ENCODE measurements at places on chromosomes 12 and 14.

DNA sequence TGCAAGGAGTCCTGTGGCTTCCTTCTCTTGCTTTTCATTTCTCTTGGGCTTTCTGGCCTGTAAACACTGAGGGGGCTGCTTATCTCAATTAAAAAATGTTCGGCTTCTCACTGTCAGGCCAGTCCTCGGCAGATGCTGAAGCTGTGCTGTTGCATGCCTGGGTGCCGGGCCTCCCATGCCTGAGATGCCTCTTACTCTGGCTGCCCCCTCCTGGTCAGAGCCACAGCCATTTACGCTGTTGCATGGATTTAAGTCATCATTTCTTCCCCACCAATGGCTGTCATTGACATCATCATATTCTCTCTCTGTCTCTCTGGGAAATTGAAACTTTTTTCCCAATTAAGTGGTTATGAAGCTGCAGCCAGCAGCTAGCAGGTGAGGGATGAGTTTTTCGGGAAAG, 53.7 kb downstream of the FOXN4 start:
- no peak for DNase-seq

DNA sequence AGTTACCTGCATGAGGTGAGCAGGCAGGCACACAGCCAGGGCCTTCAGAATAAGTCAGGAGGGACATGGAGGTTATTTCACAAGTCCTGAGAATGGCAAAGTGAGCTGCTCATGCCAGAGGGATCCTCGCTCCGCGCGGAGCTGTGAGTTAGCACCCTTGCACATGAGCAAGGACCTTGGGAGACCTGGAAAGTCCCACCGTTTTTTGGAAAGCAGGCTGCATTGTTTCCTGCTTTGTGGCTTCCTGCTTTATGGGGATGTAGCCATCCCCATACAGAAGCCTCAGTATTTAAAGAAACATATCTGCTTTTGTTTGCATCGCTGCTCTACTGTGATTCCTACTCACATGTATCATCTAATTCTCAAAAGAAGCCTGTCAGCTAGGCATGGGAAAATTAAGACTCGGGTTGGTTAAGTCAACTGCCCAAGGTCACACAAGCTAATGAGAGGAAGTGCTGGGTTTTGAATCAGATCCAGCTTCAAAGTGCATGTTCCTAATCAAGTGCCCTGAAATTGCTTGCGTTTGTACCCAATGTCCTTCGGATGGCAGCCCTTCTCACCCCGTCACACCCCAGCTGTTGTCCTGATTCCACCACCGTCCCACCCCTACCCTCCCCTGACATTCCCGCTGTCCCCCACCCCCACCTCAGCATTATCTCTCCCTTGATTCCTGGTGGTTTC, 106.2 kb downstream of the CRACR2A start:
- DNase-seq: no peak

DNA sequence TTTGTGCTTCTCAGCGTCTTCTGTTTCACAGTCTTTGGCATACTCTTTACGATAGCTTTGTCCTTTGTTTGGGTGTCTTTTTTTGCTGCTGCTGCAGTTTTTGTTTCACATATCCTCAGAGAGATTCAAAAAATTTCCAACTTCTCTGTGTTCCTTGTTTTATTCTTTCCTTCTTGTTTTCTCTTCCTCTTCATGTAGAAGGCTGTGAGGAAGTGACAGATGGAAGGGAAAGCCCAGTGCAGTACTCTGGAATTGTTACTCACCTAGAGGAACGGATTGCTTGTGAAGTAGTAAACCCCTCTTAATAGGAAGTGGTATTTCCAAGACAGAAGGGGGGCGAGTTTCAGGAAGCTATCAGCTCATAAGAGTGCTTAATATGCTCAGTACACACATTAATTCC, 1.7 kb downstream of the CREBL2 start:
- no peak for DNase-seq

GRCh38 chr12:32302218-32303173, 96.9 kb upstream of the FGD4 start:
- no peak for DNase-seq

GRCh38 chr14:32702562-32702961, 236.1 kb upstream of the NPAS3 start:
- DNase-seq: no peak

- DNase-seq: no peak
Measured at GRCh38 chr12:5465384-5465783, 33.5 kb downstream of the NTF3 start.

GRCh38 chr14:69693145-69693544, 73.8 kb upstream of the SRSF5 start:
- no peak for DNase-seq

GRCh38 chr14:72186523-72186922, 254.3 kb downstream of the RGS6 start:
- no peak for DNase-seq

DNA sequence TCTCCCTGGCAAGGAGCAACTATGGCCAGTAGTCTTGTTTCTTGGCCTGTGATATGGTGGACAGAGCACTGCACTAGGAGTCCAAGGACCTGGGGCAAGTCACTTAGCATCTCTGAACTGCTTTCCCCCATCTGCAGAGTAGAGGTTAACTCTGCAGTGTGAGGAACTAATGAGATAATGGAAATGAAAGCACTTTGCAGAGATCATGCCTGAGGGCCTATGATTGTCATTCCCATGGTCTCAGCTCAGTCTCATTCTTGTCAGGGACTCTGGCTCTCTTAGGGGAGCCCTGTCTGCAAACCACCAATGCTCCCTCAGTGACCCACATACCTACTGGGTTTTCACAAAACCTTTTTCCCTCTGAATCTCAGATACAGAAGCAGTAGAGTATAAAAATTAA, 6.5 kb upstream of the PNMA1 start:
- no peak for DNase-seq

DNA sequence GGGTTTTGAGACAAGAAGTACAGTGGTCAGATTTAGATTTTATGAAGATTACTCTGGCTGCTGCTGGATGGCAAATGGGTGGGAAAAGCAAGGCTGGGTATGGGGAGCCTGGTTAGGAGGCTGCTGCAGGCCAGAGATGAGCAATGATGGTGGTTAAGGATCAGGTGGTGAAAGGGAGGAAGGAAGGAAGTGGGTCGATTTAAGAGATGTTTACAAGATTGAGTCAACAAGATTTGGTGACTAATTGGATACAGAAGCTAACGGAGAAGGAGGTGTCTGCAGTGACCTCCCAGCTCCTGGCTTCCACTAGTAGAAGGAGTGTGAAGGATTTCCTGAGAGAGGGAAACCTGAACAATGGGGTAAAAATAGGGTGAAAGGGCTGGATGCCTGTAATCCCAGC, 18.7 kb downstream of the NOS1 start:
- no peak for DNase-seq

- no peak for DNase-seq
Measured at GRCh38 chr14:92392711-92393110, 69.7 kb downstream of the SLC24A4 start.

DNA sequence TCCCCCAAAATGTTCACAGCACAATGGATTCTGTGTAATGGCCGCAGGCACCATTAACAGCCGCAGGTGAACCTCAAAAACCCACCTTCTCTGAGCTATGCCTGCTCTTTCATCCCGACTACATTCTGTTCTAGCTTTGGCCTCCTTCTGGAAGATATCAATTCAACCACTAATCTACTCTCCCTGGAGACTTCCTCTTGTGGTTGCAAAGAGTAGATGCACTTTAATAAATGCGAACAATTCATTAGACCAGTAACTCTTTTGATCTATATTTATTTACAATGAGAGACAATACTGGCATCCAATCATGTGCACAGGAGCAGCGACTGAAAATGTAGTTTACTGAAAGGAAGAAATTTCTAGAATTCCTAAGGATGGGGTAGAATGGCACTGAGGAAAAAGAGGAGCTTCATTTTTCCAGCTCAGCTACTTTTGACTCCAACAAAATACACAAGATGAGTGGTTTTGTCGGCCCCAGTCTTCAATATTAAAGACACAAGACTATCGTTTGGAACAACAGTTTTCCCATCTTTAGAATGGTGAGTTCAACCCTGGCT, 5.3 kb downstream of the GRIN2B start:
- no peak for DNase-seq
